ENCODE measurements at places on chromosomes 7 and 10.

DNA sequence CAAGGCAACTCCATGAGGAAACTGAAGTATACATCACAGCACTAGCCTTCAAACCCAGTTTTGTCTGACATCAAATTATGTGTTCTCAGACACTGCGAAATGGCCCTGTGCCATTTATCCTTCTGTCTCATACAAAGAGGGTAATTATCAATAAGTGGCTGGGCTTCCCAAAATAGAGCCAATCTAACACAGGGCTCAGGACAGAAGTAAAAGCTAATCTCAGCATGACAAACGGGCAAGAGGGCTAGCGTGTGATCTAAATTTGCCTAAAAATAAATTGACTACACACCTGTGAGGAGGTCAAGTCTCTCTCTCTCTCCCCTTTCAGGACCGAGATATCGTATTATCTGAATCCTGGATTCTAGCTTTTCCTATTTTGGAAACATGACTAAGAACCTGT is 67.2 kb downstream of the DGKB start:
- DNase-seq: no peak

- no peak for DNase-seq
Measured at GRCh38 chr10:809671-810350, 120.3 kb upstream of the DIP2C start.

- DNase-seq: no peak
Measured at GRCh38 chr7:139511315-139511714, 12.2 kb upstream of the CLEC2L start.

DNA sequence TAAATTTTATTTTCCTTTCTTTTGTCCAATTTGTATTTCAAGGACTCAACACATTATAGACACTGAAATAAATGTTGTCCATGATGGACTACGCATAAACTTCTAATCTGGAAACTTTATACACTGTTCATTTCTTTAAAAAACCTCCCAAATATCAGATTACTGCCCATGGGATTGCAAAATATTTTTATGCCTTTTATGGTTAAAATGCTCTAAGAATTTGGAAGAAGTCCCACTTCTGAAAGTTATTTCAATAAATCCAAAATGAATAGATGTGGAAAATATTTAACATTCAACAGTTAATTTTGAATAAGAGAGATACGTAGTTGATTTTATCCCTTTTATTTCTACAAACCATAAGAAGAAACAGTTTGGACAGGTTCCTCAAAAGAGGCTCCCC is 46.1 kb downstream of the CABCOCO1 start:
- DNase-seq: no peak

DNA sequence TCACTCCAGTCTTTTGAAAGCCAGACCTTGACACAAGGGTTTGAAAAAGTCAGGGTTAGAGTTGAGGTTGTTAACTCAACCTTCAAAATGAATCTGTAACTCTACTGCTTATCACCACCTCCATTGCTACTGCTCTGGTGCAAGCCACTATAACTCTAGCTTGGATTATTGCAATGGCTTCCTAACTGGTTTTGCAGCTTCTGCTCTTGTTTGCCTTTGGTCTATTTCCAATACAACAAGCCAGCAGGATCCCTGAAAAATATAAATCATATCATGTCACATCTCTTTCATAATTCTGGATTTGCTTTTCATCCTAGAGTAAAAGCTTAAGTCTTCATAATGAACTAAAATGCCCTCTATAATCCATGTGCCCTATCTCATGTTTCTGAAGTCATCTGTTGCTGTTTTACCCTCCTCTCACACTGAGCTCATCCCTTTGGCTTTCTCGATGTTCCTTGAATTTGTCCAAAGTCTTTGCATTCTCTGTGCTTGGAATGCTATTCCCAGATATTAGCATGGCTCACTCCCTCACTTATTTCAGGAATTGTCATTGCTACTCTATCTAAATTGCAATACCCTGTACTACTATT is 10.9 kb downstream of the TAS2R60 start:
- DNase-seq: no peak

- DNase-seq: no peak
Measured at GRCh38 chr10:100873827-100874326, 38.9 kb upstream of the SLF2 start.

Measured in glutamatergic neuron (in vitro differentiated cells).